Muscle of arm (tissue), 14 donors: ENCODE measurements at places on chromosomes 13 and 19.

GRCh38 chr19:17530586-17530985 is 19.1 kb downstream of the PGLS start:
- no peak for DNase-seq

- DNase-seq, result no peak
These were observed 46.0 kb downstream of the RBM26 start for GRCh38 chr13:79360095-79360494.

- no peak for DNase-seq
These were observed 9.4 kb upstream of the ZNF426 start for GRCh38 chr19:9547870-9548269.

GRCh38 chr13:60175571-60175970 is 11.8 kb upstream of the DIAPH3 start:
- no peak for DNase-seq

GRCh38 chr13:53562419-53562818 is 533.8 kb downstream of the OLFM4 start:
- no peak for DNase-seq

GRCh38 chr13:98517576-98518310 is 59.2 kb downstream of the STK24 start:
- DNase-seq, result no peak

DNA sequence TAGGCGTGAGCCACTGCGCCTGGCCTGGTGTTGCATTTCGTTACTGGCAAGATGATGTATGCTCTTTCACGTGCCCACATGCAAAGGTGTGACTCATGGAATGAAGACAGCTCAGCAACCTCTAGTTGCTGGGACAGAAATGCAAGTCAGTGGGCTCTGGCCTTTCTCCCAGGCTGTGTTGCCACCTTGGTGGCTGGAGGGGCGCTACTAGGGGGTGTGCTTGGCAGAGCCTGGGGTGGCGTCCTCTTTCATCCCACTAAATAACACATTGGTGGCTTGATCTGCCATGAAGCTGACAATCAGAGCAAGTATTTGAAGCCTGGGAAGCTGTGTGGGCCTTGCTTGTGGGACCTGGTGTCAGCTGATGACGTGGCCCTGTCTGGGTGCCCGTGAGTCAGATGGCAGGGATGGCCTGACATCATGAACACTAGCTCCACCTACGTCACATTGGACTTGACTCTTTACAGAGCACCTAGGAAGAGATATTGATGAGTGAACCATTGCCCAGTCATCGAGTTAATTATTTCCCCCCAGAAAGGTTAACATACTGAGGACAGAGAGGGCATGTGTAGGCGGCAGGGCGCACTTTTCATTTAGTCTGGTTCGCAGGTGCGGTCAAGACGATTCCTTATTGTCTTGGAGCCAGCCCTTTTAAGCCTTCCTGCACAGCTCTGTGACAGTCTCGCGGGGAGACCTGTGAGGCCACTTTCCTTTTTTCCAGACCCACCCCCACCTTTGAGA is 154.2 kb downstream of the TM9SF2 start:
- no peak for DNase-seq

DNA sequence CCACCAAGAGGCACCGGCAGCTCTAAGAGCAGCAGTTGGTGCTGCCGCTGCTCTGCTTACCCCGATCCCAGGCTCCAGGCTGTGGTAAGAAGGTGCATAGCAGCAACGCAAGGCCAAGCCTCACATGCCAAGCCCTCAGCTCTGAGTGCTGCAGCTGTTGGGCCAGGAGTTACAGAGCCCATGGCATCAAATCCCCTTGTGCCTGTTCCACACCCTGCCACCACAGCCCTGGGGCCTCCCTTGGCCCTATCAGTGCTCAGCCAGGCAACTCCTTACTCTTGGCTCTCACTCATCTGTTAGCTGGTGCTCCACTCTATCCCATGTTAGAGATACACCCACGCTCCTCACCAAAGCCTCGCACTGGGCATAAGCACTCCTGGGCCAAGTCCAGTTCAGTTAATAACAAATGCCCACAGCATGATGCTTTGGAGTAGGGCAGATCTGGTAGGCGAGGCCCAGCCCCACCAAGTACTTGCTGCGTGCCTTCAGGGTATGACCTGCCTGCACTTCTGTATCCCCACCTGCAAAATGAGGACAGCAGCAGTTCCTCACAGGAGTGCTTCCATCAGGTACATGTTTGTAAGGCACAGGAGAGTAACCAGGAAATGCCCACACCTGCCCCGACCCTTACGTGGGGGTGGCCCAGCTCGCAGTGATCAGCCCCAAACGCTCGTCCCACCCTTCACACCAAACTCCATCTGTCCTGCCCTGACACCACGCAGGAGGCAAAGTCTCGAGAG is 16.2 kb downstream of the AKAP8L start:
- DNase-seq, result no peak
